Fibroblast of skin of left biceps (primary cell): ENCODE measurements at places on chromosomes 13 and 19.

DNA sequence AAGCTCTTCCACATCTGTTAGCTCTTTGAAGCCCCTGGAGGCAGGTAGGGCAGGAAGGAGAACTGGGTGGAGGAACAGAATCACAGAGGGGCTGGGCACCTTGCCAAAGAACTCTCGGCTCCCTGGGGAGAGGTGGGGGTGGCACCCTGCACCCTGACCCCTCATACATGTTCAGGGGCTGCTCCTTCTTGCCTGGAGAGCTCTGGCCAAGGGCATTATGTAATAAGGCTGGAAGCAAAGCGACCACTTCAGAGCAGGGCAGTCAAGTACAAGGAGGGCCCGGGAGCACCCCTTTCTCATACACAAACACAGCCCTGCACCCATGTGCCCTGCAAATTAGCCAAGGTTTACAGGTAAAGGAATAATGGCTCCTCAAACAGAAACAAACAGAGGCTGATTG lies 351.9 kb upstream of the TSHZ3 start:
- no peak for DNase-seq

GRCh38 chr13:78102741-78103140 lies 184.1 kb upstream of the EDNRB start:
- no peak for DNase-seq

DNA sequence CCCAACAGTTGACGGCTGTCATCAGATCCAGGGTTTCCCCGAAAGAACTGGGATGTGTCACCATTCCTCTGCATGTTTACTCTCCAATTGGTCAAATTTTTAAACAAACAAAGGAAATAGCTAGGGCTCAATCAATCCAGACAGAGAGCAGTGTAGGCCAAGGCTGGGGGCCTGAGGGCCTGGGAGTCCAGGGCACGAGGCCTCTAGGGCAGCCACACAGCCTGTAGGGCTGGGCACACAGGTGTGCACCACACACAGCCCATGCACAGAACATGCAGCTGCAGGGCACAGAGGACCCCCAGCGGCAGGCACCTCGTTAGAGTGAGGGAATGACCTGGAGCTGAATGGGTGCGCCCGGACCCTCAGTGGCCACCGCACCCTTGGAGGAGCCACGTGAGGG lies 9.5 kb downstream of the MIER2 start:
- no peak for DNase-seq

DNA sequence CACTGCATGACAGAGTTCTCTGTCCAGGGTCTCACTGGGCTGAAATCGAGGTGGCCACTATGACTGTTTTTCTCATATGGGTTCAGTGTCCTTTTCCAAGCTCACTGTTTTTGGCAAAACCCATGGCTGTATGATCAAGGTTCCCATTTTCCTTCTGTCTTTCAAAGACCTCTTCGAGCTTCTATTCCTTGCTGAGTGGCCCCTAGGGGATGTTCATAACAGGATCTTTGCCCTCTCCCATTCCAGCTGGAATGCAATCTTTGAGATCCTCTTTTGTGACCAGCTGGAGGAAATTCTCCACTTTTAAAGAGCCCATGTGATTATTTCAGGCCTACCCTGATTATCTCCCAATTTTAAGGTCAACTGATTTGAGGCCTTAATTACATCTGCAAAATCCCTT lies 572.5 kb upstream of the SLC10A2 start:
- no peak for DNase-seq

DNA sequence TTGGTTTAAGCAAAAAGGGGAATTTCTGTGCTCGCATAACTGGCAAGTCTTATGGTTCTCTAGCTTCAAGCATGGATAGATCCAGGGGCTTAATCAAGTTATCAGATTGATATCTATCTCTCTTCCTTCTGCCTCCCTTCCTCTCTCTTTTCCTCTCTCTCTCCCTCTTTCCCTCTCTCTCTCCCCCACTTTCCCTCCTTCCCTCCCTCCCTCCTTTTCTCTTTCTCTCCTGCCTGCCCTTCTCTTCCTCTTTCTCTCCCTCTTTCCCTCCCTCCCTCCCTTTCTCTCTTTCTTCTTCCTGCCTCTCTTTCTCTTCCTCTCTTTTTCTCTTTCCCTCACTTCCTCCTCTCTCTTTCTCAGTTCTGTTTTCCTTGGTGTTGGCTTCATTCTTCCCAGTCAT lies 195.8 kb downstream of the HS6ST3 start:
- DNase-seq, result no peak

- DNase-seq, result no peak
These were observed 1113.1 kb downstream of the PCDH17 start for GRCh38 chr13:58744686-58745085.

GRCh38 chr13:102440259-102440936 lies 38.5 kb upstream of the FGF14 start:
- no peak for DNase-seq

DNA sequence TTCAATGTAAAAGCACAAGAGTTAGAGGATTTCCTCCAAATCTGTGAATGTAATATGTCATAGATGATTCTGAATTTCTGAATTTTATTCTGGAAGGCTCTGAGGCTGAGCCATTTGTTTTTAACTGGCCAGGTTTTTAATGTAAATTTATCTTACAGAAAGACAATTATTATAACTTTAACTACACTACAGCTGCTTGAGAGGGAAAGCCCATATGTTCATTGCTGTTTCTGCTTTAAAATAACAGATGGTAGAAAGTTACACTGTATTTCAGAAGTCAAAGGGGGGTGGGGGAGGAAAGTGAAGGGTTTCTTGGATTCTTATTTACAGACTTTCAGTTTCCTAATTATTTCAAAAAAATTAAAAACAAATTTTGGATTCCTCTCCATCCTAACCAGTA lies 62.8 kb downstream of the DNAJC15 start:
- no peak for DNase-seq

- no peak for DNase-seq
These were observed 8.8 kb upstream of the KPTN start for GRCh38 chr19:47492571-47493377.

DNA sequence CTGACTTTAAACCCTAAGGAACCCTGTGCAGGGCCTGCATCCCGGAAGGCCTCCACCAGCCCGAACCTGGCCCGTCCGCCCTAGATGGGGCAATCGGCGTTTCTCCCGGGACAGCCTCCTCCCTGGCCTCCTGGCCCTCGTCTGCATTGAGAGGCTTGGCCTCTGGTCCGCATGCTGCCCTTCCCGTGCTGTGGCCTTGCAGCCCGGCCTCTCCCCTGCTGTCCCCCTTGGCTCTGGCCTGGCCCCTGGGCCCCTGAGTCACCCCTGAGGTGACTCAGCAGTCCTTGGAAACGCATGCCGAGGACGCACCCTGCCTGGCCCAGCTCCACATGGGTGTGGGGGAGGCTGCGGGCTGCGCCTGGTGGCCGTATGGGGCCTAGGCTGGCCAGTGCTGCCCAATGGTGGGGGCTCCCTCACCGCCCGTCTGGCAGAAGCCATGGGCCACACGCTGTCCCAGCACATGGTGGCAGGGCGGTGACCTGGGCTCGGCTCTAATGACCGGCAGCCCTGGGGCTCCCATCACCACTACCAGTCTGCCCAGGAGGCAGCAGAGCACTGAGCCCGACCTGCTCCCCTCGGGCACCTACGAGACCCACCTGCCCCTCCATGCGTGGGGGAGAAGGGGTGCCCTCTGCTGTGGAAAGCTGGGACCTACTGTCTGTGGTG lies 25.7 kb downstream of the SH3GL1 start:
- no peak for DNase-seq

GRCh38 chr13:30757026-30757742 lies 21.8 kb downstream of the ALOX5AP start:
- DNase-seq, result no peak

GRCh38 chr19:32876919-32877285 lies 7.3 kb upstream of the SLC7A9 start:
- DNase-seq, result no peak

- DNase-seq, result no peak
These were observed 61.4 kb upstream of the NFIC start for GRCh38 chr19:3304871-3305423.

DNA sequence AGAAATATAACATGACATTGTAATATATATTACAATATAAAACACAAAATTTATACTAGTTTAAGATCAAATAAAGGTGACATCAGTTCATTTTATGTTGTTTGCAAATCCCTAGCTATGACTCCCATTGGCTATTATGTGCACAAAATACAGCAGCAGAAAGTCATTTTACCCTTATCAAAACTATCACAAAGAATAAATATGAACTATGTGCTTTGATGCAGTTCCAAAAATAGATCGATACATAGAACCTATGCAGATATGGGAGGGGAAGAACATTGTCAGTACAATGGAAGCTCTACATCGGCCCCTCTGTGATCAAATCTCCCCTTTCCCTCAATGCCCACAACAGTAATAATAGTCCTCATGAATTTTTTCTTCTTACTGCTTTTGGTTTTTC lies 1038.1 kb upstream of the PCDH20 start:
- no peak for DNase-seq

- DNase-seq, result no peak
These were observed 12.8 kb upstream of the SAMD1 start for GRCh38 chr19:14103310-14103709.

DNA sequence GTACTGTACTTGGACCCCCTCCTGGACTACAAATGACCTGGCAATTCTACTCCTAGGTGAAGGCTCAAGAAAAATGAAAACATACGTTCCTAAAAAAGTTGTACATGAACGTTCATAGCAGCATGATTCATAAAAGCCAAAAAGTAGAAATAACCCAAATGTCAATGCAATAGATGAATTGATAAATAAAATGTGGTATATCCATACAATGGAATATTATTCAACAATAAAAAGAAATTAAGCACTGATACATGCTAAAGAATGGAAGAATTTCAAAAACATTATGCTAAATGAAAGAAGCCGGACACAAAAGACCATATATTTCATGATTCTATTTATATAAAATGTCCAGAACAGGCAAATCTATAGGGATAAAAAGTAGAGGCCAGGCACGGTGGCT lies 9.5 kb downstream of the ZNF432 start:
- no peak for DNase-seq
